ENCODE measurements at places on chromosomes 2 and 18.

DNA sequence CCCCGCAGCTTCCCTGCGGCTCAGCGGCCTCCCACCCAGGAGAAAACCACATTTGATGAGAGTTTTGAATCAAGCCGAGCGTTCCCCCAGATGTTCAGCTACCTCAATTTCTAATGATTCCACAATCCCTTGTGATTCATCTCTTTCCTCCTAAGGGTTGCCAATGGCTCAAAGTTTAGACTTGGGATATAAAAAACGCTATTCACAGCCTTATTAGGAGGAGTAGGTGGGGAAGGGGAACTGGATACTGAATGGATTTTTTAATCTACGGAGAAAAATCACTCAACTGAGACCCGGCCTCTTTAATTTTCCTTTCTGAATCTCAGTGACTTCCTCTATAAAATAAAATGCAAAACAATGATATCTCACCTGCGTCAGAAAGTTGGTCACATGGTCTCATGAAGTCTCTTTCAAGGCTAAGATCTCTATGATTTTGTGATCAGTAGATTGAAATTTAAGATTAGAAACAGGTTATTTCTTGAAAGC is 192.6 kb upstream of the TCF4 start:
- no peak for DNase-seq

DNA sequence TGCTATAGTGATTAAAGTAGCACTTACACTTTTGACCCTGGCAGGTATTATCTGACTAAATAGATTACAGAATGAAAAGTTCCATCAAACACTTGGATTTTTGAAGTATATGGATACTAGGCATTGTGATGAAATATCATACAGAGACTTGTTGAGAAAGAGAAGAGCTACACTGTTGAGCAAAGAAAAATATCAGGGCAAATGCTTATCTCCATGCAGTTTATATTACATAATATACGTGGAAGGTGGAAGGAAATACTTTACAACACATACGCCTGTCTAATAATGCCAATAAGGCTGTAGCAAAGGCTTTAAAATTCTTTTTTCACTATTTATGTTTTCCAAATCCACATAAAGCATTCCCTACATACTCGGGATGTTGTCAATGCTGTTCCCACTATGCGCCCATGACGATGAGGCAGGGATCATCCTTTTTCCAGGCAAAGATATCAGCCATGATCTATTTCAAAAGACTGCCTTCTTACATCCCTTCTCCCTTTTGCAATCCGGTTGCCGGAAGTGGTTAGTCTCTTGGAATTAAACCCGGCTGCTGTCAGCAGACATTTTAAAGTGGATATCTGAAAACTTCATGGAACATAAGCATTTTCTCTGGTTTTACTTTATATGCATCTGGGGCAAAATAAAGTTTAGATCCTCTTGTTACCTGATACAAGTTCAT is 92.6 kb upstream of the ITGA4 start:
- DNase-seq = no peak

DNA sequence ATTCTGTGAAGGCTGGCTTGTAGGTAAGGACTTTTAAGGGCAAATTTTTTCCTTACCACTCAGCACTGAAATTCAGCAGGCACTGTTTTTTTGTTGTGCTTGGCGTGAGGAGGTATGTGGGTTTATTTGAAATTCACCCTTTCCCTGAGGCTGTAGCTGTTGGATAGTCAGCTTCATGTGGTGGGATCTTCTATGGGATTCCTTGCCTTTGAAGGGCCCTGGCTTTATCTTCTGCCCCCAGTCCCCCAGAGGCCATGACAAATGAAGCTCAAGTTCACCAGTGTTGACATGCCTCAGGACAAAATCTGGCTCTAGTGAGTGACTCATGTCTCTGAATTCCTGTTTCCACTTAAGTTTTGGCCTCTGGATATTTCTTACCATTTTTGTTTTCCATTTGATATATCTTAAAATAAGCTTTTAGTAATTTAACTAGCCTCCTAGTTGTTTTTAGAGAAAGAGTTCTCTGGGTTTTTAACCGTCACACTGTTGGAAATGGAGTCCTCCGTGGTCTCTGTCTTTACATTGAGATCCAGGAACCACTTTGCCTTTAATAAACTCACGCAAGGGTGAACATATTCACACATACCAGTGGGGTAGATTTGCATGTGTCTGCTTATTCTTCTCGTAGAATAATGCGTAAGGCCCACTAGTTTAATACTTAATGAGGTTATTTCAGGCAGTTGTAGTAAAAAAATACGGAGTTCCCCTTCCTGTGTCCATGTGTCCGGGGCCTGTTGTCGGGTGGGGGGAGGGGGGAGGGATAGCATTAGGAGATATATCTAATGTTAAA is 211.1 kb upstream of the FAM98A start:
- no peak for DNase-seq

- DNase-seq = no peak
Observed at GRCh38 chr2:47083886-47084687, 71.0 kb downstream of the STPG4 start.

GRCh38 chr2:134845719-134846118 is 7.3 kb downstream of the ACMSD start:
- DNase-seq = no peak

- DNase-seq = no peak
Observed at GRCh38 chr2:37895140-37895539, 29.9 kb upstream of the RMDN2 start.

DNA sequence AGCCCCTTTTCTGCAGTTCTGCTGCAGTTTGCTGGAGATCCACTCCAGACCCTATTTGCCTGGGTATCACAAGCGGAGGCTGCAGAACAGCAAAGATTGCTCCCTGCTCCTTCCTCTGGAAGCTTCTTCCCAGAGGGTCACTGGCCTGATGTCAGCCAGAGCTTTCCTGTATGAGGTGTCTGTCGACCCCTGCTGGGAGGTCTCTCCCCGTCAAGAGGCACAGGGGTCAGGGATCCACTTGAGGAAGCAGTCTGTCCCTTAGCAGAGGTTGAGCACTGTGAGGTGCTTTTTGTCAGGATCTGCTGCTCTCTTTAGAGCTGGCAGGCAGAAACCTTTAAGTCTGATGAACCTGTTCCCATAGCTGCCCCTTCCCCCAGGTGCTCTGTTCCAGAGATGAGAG is 42.0 kb upstream of the MYL1 start:
- no peak for DNase-seq

DNA sequence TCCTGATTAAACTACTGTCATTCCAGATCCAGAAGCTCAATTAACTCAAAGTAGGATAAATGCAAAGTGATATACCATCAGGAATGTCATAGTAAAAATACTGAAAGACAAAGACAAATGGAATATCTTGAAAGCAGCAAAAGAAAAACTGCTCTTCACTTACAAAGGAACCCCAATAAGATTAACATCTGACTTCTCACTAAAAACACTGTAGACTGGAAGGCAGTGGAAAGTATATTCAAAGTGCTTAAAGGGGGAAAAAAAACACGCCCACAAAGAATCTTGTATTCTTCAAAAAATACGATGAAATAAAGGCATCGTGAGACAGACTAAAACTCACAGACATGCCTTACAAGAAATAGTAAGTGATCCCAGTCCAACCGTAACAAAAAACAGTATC is 195.7 kb downstream of the DOK6 start:
- DNase-seq = no peak

- no peak for DNase-seq
Observed at GRCh38 chr18:75784390-75784789, 356.9 kb upstream of the SMIM21 start.

- no peak for DNase-seq
Observed at GRCh38 chr2:31237348-31238017, 3.5 kb downstream of the EHD3 start.

GRCh38 chr2:219997341-219997851 is 370.0 kb downstream of the SLC4A3 start:
- DNase-seq = no peak

GRCh38 chr18:45059695-45060094 is 379.0 kb downstream of the SETBP1 start:
- no peak for DNase-seq

DNA sequence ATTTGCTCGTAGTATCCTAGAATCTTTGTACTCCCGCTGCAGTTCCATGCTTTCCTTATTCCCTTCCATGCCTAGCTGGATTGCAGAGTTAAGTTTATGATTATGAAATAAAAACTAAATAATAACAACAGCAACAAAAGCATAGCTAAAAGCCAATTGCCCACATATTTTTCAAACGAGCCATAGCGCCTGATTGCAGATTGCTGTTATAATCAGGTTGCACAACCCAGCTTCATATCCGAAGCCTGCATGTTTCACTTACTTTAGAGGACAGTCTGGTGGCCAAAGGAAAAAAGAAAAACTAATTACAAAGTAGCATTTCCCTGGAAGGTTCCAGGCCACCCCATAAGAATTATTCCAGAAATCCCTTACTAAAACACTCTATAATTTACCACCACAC is 31.9 kb upstream of the PNO1 start:
- no peak for DNase-seq

DNA sequence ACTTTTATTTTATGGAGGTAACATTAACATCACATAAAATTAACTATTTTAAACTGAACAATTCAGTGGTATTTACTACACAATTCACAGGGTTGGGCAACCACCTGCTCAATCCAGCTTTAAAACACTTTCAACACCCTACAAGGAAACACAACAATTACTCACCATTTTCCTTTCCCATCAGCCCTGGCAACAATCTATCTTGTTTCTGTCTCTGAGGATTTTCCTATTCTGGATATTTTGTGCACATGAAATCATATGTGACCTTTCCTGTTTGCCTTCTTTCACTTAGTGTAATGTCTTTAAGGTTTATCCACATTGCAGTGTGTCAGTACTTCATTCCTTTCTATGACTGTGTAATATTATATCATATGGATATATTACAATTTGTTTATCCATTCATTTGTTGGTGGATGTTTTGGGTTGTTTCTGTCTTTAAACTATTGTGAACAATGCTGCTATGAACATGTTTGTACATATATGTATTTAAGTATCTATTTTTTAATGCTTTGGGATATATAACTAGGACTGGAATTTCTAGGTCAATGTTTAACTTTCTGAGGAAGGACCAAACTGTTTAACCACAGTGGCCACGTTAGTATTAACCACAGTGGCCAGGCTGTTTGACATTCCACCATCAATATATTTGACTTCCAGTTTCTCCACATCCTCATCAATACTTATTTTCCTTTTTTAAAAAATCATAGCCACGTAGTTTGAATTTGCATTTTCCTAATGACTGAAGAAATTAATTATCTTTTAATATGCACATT is 72.4 kb upstream of the KIF5C start:
- no peak for DNase-seq

DNA sequence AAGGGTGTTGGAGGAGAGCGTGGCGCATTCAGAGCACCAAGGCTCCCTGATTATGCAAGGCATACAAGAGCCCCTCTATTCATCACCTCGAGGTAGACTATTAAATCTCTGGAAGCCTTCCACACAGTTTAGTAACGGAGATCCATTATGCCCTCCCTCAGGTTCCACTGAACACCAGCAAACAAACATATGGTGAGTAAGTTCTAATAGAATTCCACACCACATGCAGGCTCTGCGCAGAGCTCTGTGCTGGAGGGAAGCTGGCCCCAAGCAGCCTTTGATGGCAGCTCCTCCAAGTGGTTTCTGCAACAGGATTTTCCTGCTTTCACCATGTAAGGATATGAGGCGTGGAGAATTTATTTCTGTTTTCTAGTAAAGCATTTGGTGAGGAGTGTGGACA is 238.6 kb downstream of the C1D start:
- no peak for DNase-seq

- DNase-seq = no peak
Observed at GRCh38 chr2:47653902-47654789, 128.8 kb upstream of the MSH6 start.

GRCh38 chr2:218029366-218030360 is 26.9 kb upstream of the TNS1 start:
- DNase-seq = no peak

DNA sequence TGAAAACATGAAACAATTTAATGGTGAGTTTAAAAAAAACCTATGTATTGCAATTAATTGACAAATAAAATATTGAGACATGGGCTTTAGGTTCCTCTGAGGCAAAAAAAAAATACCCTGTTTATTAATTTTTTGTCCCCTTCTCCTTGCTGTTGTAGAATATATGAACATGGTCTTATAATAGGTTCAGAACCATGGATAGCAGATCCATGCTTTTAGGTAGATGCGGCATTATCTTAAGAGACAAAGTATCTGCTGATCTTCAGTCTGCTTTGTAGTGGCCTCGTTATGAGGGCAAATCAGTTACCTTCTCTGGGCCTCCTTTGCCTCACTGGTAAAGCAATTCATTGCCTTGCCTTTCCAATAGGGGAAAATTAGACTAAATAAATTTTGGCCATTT is 850.7 kb downstream of the NRXN1 start:
- no peak for DNase-seq

- no peak for DNase-seq
Observed at GRCh38 chr18:42604820-42605219, 510.7 kb downstream of the RIT2 start.

GRCh38 chr2:8380026-8380425 is 301.8 kb upstream of the ID2 start:
- DNase-seq = no peak

DNA sequence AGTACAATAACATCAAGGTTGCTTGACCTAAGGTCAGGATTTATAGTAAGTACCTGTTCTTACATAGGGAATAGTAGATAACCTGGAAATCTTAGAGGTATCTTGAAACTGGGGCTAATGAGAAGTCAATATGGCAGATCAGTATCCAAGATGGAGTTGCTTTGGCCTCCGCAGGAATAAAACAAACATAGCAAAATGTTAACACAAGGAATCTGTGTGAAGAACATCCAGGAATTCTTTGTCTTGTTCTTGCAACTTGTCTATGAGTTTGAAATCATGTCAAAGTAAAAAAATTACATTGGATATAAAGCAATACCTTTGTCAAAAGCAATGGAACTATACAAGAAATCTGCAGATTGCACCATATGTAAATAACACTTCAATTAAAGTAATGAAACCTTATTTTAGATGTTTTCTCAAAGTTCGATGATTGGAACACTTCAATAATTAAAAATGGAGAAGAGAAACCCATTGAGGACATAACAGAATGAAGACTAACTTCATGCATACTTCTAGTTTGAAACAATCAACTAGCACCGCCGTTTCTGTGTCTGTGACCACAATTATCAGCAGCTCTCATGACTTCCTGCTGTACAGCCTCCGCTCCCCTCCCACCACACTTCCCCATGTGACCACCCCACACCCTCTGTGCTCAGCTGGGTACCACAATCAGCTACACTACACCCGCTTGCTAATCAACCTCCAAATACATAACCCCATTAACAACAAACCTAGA is 27.6 kb downstream of the C2orf76 start:
- DNase-seq = peak; percentile 73

- no peak for DNase-seq
Observed at GRCh38 chr2:75719616-75720015, 8.9 kb upstream of the GCFC2 start.

- no peak for DNase-seq
Observed at GRCh38 chr2:85945586-85945985, 56.8 kb upstream of the ST3GAL5 start.

- no peak for DNase-seq
Observed at GRCh38 chr2:99779276-99779675, 289.5 kb upstream of the REV1 start.

GRCh38 chr18:44079606-44080005 is 601.1 kb upstream of the SETBP1 start:
- DNase-seq = no peak

GRCh38 chr18:45163871-45164270 is 451.4 kb upstream of the SLC14A2 start:
- no peak for DNase-seq

GRCh38 chr2:224009605-224010315 is 29.3 kb downstream of the SERPINE2 start:
- DNase-seq = no peak

GRCh38 chr2:35973737-35974132 is 381.8 kb upstream of the CRIM1 start:
- DNase-seq = no peak

GRCh38 chr2:239361311-239361642 is 39.5 kb downstream of the HDAC4 start:
- no peak for DNase-seq

Measured in GM10248 (cell line).